ENCODE measurements at places on chromosomes 11 and 22. TPM values are rescaled to one million over a fixed set of nuclear protein-coding genes. Genes with fewer than 3 reads are reported as not detected.

Gene SSTR3
- polyA plus RNA-seq: not detected

- H3K27me3 ChIP-seq: peaks cover 43% of the 10 kb centered on the region
- no peak overlapping the region for H3K4me3 ChIP-seq
- no peak overlapping the region for H3K27ac ChIP-seq
- DNase-seq: no peak
Measured at GRCh38 chr11:2870969-2871680, 14.4 kb downstream of the CDKN1C start.

DNA sequence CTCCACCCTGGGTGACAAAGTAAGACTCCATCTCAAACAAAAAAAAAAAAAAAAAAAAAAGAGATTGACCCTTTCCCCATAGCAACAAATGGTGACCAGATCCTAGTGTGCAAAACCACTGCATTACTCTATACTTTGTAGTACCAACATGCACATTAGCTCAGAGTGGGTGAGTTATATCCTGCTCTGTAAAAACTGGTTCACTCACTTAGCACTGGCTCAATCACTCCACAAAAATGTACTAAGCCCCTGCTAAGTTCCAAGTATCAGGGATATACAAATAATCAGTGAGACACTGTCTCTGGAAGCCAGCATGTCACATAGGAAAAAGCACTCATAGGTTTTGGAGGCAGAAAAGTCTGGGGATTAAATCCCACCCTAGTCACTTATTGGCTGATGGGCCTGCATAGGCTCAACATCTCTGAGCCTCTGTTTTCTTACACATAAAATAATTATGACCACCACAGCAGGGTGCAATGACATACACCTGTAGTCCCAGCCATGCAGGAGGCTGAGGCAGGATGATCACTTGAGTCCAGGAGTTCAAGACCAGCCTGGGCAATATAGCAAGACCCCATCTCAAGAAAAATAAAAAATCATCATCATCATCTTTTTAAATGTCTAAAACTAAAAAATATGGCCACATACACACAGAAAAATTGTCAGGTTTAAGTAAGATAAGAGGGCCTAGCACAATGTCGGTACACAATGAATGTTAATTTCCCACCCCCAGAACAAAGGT lies 11.9 kb downstream of the FAM168A start:
- H3K4me1 ChIP-seq: peaks cover 5% of the 10 kb centered on the region
- DNase-seq: no peak
- H3K4me3 ChIP-seq: no peak overlapping the region
- H3K36me3 ChIP-seq: no peaks in the 10 kb centered on the region
- H3K27me3 ChIP-seq: no peaks in the 10 kb centered on the region

DNA sequence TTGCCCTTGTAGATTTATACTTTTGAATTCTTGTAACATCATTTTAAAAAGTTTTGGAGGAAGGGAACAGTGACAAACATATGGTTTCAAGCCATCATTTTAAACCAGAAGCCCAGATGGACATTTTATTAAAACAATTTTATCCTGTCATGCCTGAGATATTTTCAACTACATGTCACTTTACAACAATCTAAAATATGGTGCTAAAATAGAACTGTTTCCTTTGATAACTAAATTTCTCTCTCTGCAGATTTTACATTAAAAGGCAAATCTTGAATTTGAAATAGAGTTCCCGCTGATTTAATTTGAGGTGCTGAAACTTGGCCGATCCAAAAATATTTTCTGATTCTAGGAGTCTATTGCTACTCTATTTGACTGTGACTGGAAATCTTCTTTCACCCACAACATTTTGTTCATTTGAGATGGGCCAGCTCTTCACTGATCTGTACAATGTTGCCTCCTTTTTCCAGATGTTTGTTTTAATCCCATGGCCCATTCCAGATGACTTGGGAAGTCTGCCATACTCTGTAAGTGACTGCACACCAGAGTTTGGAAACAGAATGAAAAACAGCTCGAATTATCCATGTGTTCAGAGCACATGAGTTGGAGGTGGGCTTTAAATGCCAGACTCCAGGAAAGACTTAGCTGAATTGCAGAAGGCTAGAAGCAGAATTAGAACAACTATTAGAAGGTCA lies 402.5 kb downstream of the TMEM135 start:
- H3K4me3 ChIP-seq: no peak overlapping the region
- no peak overlapping the region for H3K27ac ChIP-seq
- no peaks in the 10 kb centered on the region for H3K36me3 ChIP-seq

Gene C11orf97
- polyA plus RNA-seq: 0.09 TPM

GRCh38 chr11:25536289-25536688 lies 795.6 kb upstream of the ANO3 start:
- H3K27me3 ChIP-seq: no peaks in the 10 kb centered on the region
- H3K4me1 ChIP-seq: no peaks in the 10 kb centered on the region
- H3K36me3 ChIP-seq: no peaks in the 10 kb centered on the region

GRCh38 chr22:44032126-44032730 lies 8.1 kb downstream of the PARVB start:
- DNase-seq: no peak
- H3K27me3 ChIP-seq: no peaks in the 10 kb centered on the region
- no peak overlapping the region for H3K4me3 ChIP-seq
- no peaks in the 10 kb centered on the region for H3K4me1 ChIP-seq
- no peaks in the 10 kb centered on the region for H3K36me3 ChIP-seq

DNA sequence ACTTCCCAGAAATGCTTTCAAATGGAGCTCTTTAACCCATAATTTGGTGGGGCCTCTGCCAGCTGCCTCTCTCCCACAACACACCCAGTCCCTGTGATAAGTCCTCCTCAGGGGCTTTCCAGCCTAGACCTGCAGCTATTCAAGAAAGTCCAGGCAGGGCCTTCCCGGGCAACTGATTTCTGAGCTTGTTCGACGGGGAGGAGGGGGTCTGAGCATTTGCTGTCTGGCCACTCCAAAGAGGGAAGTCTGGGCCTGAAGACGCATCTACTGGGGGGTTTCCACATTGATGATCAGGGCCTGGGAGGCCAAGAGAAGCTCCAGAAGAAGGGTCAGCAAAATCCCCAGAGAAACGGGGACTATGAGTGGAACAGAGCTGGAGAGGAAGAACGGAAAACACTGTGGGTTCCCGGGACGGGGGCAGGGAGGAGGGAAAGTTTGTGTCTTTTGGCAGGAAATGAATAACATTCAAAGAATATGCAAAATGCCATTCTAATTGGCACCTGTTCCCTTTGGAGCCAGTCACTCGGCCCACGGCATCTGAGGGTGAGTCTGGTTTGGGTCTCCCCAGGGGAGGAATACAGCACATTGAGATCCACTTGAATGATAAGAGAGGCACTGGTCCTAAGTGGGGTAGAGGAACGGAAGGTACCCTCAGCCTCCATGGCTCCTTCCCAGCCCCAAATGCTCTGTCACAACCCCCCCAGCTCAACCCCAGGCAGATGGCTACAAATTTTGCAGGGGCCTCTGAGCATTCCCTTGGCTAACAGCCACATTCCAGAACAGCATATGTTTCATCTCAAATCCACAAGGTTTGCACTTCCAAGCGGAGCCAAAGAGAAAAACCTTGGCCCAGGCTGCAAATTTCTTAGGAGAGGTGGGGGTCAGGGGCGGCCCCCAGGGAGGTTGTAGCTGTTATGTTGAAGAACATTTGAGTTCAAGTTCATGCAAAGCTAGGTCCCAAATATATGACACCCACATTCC lies 72.0 kb downstream of the RPUSD4 start:
- H3K4me1 ChIP-seq: no peaks in the 10 kb centered on the region
- H3K36me3 ChIP-seq: no peaks in the 10 kb centered on the region
- no peak for DNase-seq
- H3K27me3 ChIP-seq: no peaks in the 10 kb centered on the region
- H3K27ac ChIP-seq: no peak overlapping the region

GRCh38 chr22:43885786-43886185 lies 6.0 kb downstream of the PNPLA5 start:
- no peak overlapping the region for H3K27ac ChIP-seq
- H3K4me1 ChIP-seq: no peaks in the 10 kb centered on the region
- H3K27me3 ChIP-seq: peaks cover 3% of the 10 kb centered on the region
- no peaks in the 10 kb centered on the region for H3K36me3 ChIP-seq
- H3K4me3 ChIP-seq: no peak overlapping the region

DNA sequence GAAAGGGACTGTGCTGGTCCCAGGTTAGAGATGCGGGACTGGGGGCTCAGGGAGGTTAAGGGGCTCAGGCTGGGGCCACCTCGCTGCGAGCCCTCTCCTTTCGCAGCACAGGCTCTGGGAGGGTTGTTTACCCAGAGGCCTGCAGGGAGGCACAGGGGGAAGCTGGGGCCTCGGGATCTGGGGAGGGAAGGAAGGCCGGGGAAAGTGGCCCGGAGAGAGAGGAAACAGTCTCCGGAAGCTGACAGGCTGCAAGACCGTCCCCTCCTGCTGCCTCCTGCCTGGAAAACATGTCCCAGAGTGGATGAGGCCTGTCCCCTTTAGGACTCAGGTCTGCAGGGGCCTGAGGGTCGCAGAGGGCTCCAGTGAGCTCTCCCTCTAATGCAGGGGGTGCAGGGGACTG lies 45.4 kb downstream of the MYO7A start:
- peak; percentile 44 for DNase-seq
- H3K4me3 ChIP-seq: no peak overlapping the region
- H3K27ac ChIP-seq: no peak overlapping the region

Gene EI24
- polyA plus RNA-seq: 41.2 TPM

DNA sequence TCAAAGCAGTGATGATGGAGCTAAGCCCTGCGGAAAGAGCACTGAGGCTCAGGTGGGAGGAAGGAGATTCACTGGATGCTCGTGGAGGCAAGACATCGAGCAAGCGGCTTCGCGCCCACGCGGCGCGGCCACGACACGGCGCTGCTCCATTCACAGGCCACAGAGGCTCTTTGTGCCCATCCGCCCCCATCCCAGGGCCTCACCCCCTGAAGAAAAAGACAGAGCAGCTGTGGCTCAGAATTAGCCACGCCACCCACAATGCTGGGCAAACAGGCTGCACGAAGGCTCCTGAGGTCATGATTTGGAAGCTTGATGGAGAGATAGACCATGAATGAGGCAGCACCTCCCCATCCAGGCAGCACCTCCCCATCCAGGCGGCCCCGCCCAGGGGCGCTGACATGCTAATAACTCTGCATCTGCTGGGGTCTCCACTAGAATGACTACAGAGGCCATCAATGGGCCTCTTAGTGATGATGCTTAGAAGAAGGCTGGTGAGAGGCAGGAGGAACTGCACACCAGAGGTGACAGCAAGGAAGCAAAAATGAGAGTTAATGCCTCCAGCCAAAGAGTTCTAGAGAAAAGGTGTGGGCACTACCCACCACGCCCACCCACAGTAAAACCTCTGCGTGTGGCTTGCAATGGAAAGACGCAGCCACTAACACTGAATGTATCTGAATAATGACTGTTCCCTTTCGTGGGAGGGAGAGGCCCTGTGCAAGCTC lies 43.5 kb downstream of the MYH9 start:
- H3K36me3 ChIP-seq: peaks cover 25% of the 10 kb centered on the region
- no peaks in the 10 kb centered on the region for H3K27me3 ChIP-seq
- no peak for DNase-seq
- no peak overlapping the region for H3K27ac ChIP-seq
- no peaks in the 10 kb centered on the region for H3K4me1 ChIP-seq
- H3K4me3 ChIP-seq: no peak overlapping the region

- peaks cover 88% of the 10 kb centered on the region for H3K36me3 ChIP-seq
- no peak overlapping the region for H3K27ac ChIP-seq
- H3K4me3 ChIP-seq: no peak overlapping the region
- H3K27me3 ChIP-seq: no peaks in the 10 kb centered on the region
- no peak for DNase-seq
- no peaks in the 10 kb centered on the region for H3K4me1 ChIP-seq
Measured at GRCh38 chr11:68776442-68777235, 25.3 kb upstream of the TESMIN start.

All from small intestine (tissue), 16 donors.